ENCODE measurements at places on chromosomes 5 and 9.
A peak's percentile ranks its signal among the peaks of the same experiment; 100 is the strongest.

GRCh38 chr5:40762705-40763104 is 6.9 kb upstream of the TTC33 start:
- no peak for DNase-seq

DNA sequence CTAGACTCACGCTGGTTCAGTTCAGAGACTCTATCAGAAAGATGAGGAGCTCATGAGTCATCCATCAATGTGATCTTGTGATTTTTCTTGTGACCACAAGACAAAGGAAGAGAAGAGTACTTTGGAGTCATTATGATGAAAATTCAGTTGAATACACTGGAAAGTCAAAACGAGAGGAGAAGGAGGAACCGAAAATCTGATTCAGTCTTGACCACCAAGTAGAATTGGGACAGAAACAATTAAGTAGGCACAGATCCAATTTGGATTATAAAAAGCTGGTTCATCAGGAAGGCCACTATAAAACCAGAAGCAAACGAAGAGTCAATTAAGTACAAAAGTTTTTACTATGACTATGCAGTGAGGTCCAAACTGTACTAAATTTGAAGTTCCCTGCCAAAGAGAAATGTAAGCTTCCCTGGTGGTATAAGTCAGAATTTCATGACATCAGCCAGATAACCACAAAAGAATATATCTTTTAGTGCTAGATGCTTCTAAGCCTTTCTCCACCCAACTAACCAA is 90.9 kb downstream of the THBS4 start:
- DNase-seq: no peak

- no peak for DNase-seq
These were observed 285.3 kb upstream of the DMRT1 start for GRCh38 chr9:556199-556598.

- no peak for DNase-seq
These were observed 176.4 kb upstream of the CCNG1 start for GRCh38 chr5:163260961-163261360.

- no peak for DNase-seq
These were observed 87.7 kb downstream of the VCAN start for GRCh38 chr5:83559118-83559785.

GRCh38 chr9:132062806-132063205 is 16.9 kb downstream of the MED27 start:
- no peak for DNase-seq

DNA sequence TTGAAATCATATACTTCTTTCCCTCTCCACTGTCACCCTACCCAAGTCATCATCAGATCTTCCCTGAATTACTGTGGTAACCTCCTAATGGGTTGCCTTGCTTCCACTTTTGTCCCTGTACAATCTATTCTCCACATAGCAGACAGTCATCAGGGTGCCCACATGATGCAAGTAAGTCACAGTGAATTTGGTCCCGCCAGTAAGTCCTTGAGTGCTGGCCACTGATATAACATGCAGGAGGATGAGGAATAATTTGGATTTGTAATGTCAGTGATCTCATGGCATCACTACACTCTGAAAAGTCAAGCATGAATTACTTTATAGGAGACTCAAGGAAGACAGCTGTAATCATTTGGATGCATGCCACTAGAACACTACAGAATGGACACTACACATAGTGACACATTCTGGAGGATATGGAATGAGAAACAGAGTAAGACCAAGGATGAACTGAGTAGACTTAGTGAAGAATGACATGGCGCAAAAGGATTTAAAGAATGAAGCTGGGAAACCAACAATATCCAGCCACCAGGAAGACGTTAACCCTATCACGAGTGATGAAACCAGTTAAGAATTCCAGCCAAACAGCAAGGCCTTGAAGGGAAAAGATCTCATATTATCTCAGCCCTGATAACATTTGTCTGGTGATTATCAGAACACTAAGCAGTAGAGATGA is 28.6 kb downstream of the MARCHF3 start:
- no peak for DNase-seq

- DNase-seq: peak; percentile 57
These were observed 50.5 kb downstream of the CXXC5 start for GRCh38 chr5:139698490-139699146.

DNA sequence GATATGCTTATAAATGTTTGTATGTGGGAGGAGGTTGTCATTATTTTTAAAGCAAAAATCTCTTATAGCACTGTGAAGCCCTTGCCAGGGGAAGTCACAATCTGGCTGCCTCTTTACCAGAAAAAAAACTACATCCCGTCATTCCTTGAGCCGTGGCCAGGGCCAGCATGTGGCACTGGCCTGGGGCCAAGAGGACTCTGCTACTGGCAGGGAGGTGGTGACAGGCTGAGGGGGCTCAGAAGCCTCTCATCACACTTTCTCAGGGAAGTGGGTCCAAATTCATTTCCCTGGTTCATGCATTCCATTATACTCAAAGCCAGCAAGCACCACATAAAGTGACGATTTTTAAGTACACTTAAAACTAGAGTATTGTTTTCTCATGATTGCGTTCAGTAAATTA is 457.3 kb downstream of the ZNF608 start:
- DNase-seq: peak; percentile 67
